Breast epithelium (tissue), 4 donors: ENCODE measurements at places on chromosomes 6 and 20. TPM values are rescaled to one million over a fixed set of nuclear protein-coding genes. Genes with fewer than 3 reads are reported as not detected.

DNA sequence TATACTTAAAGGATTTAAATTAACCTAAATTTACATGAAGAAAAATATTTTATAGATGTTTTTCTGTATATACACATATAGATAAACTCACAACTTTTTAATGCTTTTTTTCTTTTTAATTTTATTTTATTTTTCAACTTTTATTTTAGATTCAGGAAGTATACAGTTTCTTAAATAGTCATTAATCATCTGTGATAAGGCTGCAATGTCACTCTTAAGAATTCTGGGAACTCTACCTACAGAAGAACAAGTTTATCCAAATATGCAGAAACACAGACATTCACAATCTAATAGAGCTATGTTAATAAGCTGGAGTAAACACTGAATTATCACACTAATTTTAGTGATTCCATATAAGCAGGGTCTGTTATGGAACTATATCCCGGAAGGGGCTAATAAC, 181.2 kb downstream of the TASP1 start:
- DNase-seq, result no peak

The VSX1 gene
- total RNA-seq, result not detected

DNA sequence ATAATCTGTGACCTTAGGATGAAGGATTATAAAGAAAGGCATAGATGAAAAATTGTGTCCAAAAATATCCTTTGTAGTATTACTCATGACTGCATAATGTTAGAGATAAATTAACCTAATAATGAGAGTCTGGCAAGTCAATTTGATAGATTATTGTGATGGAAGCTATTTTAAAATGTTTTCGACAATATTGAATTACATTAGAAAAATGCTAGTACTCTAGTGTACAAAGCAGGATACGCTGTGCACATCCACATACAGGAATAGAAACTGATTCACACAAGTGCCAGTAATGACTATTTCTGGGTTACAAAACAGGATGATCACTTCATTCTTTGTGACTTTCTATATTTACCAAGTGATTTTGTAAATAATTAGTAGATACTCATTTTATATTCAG, 3.3 kb downstream of the SLC17A2 start:
- no peak for DNase-seq

The CST7 gene
- 0.33 TPM for total RNA-seq

DNA sequence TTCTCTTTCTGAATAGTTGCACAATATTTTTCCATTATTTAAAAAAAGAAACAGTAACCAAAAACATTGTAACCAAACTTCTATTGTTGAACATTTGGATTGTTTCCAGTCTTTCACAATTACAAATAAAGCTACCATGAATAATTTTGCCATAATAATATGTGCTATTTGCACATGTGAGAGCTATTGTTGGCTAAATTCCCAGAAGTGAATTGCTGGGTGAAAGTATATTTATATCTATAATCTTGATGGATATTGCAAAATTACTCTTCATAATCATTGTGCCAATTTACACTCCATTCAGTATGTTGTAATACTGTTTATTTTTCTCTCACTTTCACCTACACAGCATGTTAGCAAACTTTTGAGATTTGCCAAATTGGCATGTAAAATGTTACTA, 36.6 kb upstream of the SLC22A16 start:
- no peak for DNase-seq

- no peak for DNase-seq
These were observed 222.4 kb downstream of the UNC5CL start for GRCh38 chr6:40816601-40817000.

DNA sequence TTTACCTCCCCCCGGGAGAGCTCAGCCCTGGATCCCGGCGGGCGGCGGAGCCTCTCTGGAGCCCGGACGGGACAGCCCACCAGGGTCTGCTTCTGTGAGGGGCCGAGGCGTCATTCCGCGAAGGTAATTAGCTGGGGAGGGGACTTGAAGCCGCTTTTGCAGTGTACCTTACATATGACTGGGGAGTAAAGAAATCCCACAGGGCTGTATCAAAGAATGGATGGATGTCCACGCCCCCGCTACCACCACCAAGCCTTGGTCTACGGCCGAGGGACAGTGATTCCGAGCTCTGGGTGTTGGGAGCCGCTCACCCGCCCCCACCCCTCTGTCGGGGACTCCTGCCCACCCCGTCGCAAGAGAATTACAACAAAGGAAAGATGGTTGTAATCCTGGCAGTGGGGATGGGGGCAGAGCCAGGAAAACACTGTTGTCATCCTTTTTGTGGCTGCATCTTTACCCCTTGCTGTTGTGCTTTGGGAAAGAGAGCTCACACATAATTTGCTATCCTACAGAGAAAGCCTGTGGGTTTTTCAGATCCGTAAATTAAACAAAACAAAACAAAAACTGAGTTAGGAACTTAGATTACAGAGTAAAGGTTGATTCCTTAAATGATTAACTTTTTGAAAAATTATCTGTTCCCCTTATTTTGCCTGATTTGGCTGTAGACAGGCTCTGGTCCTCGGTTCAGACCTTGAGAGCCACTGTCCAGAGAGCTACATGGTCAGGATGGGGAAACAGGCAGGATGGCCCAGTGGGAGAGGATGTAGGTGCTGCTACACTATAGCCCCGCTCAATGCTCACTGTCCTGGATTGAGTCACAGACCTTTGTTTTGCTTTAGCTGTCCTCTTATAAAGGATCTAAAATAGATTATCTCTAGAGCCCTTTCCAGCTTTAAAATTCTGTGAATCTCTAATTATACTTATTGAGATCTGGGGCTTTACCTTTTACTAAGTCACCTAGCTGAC, 997 bp upstream of the FBXO30 start:
- no peak for DNase-seq

The SLC32A1 gene
- not detected for total RNA-seq

The FAM83D gene
- total RNA-seq, result 0.59 TPM

- no peak for DNase-seq
These were observed 303.6 kb downstream of the TRDN start for GRCh38 chr6:123333000-123333756.

The EYA4 gene
- total RNA-seq, result 0.44 TPM

DNA sequence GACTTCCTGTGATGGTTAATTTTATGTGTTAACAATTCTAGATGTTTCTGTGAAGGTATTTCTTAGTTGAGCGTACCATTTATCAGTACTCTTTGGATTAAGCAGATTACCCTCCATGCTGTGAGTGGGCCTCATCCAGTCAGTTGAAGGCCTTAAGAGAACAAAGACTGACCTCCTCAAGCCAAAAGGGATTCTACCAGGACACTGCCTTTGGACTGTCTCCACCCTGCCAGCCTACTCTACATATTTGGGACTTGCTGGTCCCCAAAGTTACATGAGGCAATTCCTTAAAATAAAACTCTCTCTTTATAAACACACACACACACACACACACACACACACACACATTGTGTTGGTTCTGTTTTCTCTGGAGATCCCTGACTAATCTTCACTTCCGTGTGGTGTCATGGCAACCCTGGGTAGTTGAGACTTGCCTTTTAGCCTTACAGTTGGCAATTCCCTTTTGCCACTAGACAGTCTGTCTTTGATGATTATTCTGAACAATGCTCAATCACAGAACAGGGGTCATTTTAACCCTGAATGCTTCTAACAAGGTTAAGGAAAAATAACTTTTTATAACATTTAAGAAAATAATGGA, 32.2 kb downstream of the MRAP2 start:
- DNase-seq, result no peak

- no peak for DNase-seq
These were observed 27.7 kb downstream of the ADGRF1 start for GRCh38 chr6:47014401-47014800.

The SLC29A1 gene
- 110 TPM for total RNA-seq

DNA sequence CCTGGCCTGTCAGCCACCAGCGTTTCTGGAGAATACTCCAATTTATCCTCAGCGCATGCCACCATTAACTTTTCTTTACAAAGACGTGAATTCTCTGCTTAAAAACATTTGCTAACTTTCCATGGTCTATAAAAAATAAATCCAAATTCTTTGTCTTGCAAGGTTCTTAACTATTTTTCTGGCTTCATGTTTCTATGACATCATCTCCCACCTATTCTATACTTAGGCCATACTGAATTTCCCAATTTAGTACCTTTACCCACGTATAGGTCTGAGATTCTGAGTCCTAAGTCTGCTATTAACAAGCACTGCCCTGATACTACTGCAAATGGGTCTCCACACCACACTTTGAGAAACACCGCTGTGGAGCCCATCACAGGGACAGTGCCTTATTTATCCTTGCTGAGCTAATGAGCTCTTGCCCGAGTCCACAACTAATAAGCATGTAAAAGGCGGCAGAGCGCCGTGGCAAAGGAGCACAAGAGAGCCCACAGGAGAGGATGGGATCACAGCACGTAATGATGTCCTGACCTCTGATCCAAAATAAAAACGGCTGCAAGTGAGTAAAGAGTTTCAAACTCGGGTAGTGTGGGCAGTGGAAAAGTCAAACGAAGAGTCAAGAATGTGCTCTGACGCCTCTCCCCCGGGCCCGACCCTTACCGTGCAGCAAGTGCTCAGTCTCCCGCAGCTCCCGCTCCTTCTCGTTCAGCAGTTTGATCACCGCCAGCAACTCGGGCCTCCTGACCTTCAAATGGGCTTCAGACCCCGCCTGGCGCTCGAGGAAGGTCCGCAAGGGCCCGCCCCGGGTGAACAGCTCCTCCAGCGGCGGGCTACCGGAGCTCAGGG, 519 bp downstream of the MTRF1L start:
- no peak for DNase-seq

The CTAGE9 gene
- total RNA-seq, result 0.16 TPM

The SRPK1 gene
- 61.3 TPM for total RNA-seq

The PTCRA gene
- total RNA-seq, result not detected

The GRM1 gene
- not detected for total RNA-seq

DNA sequence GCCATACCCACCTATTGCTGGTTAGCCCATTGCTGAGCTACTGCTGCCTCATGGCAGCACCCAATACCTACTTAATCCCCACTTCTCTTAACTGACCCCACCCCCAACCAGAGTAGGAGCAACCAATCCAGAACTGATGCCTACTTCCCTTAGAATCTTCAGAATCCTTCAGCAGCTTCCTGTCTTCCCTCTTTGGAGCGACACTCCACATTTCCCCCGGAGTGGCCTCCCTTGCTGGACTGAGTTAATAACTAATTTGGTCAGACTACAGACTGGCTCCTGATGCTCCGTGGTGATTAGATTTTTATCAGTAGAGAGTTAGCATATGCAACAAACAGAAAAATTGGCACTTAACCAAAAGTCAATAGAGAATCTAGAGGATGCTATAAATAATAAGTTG, 51.2 kb upstream of the UBR2 start:
- no peak for DNase-seq

- DNase-seq, result no peak
These were observed 768 bp upstream of the FYN start for GRCh38 chr6:111874025-111874415.

The TXLNB gene
- total RNA-seq, result 2.5 TPM

- no peak for DNase-seq
These were observed 48.7 kb downstream of the RIN2 start for GRCh38 chr20:19806806-19807190.

The OVOL2 gene
- total RNA-seq, result 34.1 TPM

GRCh38 chr6:113576310-113576709, 280.8 kb upstream of the MARCKS start:
- DNase-seq, result no peak

The MYB gene
- total RNA-seq, result 61.9 TPM

- DNase-seq, result no peak
These were observed 151.0 kb upstream of the HEY2 start for GRCh38 chr6:125598422-125598821.
